Cerebellar cortex (tissue), 1 donor: ENCODE measurements at places on chromosomes 16 and 17.

GRCh38 chr16:11780991-11781680, 15.9 kb downstream of the ZC3H7A start:
- DNase-seq = no peak

GRCh38 chr16:81469710-81470535, 25.3 kb downstream of the CMIP start:
- no peak for DNase-seq

- DNase-seq = no peak
Measured at GRCh38 chr17:33335491-33336173, 42.5 kb upstream of the ASIC2 start.

GRCh38 chr16:88599825-88600538, 29.8 kb downstream of the ZC3H18 start:
- no peak for DNase-seq

DNA sequence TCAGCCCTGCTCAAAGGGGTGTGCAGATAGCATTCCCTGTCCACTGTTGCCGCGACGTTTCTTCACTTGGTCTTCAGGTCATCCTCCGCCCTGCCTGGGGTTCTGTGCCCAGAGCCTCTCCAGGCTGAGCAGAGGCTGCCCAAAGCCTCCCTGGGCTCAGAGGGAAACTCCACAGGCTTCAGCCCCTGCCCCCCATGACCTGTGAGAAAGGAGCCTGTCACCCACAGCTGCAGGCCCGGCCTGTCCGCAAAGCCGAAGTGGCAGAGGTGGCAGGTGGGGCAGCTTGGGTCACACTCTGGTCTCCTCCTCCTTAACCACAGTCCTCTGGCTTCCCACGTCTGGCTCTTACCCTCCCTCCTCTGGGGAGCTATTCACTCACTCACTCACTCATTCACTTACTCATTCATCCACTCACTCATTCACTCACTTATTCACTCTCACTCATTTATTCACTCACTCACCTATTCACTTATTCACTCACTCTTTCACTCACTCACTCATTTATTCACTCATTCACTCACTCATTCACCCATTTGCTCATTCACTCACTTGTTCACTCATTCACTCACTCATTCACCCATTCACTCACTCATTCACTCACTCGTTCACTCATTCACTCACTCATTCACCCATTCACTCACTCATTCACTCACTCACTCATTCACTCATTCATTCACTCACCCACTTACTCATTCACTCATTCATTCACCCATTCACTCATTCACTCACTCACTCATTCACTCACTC, 7.1 kb upstream of the CPSF4L start:
- no peak for DNase-seq

DNA sequence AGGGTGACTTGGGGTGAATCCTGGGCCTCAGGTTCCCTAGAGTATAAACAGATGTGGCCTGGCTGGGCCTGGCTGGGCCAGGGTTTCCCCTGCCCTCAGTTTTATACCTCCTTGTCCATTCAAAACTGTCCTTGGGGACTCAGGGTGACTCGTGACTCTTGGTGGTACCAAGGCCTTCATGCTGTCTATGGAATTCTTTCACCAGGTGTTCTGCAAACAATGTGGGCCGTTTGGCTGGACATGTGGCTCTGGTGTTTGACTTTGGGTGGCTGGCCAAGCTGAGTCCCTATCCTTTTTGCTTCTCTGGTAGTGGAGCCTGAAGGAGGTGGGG, 3.3 kb downstream of the GPT2 start:
- DNase-seq = no peak

DNA sequence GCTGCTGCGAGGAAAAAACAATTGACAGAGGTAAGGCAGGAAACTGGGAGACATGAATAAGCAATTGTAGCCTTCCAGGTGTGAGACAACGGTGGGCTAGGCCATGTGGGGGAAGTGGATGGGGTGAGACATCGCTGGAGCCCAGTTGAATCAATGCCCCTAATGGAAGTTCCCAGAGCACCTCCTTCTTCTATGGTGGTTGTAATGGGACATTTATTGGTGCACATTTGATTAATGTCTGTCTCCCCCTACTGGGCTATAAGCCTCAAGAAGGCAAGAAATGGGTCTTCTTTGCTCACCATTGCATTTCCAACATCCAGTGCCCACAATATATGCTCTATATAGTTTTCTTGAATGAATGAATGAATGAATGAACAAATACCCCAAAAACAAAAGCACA, 22.7 kb upstream of the CD300E start:
- peak; percentile 32 for DNase-seq

- no peak for DNase-seq
Measured at GRCh38 chr16:64773184-64773583, 348.7 kb downstream of the CDH11 start.

DNA sequence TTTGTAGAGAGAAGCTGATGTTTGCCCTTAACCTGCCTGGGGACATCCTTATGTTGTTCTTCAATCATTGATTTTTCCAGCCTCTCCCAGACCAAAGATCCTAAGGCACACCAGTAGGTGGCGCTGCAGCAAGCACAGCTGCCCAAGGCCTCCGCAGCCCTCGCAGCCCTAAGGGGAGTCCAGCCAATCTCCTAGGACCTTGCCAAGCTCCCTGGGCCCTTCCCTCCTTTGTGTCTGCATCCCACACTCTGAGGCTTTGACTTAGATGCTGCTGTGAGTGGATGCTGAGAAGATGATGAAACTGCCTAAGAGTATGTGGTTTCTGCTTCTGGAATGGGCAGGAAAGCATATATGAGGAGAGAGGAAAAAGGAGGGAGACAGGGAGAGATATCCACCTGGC, 47.1 kb downstream of the SPACA3 start:
- peak; percentile 72 for DNase-seq

DNA sequence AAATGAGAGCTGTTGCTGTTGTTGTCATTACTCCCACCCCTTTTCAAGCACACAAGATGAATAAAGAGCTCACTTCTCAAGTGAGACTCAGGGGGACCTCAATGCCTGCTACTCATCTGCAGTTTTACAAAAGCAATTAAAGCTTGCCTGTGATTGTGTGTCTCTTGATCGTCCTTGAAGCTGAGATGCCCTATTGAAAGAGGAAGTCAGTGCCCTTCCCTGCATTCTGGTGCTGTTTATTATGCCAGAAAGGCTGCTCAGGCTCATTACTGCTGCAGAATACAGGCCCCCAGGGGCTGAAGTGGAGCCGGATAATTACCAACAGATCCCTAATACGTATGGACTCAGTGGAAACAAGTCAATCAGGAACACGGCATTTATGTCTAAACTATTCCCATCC, 147.2 kb downstream of the HS3ST2 start:
- DNase-seq = no peak

- no peak for DNase-seq
Measured at GRCh38 chr16:20829536-20829935, 23.2 kb downstream of the REXO5 start.

- no peak for DNase-seq
Measured at GRCh38 chr17:50276588-50277356, 2.5 kb downstream of the TMEM92 start.

DNA sequence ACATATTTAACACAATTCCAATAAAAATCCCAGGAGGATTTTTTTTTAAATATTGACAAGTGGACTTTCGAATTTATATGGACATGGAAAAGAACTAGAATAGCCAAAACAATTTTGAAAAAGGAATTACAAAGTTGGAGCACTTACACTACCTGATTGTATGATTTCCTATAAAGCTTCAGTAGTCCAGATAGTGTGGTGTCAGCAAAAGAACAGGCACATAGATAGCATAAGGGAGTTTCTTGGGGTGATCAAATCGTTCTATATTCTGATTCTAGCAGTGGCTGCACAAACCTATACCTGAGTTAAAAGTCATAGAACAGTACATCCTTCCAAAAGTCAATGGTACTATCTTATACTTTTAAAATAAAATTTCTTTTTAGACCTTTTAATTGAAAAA, 66.4 kb upstream of the CES5A start:
- no peak for DNase-seq

- DNase-seq = no peak
Measured at GRCh38 chr17:46002973-46003316, 3.9 kb downstream of the STH start.

DNA sequence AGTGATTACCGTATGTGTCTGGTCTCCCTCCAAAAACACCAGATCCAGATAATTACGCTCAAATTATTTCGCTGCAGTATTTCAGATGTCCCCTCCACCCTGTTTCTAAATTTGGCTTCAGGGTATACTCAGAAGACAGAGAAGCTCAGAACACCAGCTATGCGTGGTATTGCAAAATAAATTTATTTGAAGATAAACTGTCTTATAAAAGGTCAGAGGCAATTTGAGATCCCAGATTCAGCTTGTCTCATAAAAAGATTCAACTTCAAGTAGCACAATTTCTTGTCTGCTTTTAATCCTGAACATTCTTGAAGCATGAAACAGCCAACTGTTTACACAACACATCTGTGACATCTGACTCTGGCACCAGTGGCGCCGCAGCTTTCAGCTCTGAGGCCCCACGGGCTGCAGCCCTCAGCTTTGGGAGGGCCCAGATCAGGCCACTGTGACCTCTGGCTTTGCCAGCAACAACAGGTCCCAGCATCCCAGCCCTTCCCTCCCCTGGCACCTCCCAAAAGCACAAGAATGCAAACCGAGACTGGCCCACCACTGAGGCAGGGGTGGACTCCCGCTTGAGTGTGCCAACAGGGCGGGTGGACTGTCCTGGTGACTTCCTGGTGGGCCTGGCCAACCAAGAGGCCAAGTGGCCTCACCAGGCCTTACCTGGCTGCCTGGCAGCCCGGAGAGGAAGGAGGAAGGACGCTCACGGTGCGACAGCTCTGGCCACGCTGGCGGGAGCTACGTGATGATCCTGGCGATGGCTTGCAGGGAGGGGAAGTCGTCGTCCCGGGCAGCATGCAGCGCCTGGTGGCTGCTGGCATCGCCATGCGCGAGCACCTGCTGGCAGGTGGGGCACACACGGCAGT, 8.0 kb downstream of the SYNGR3 start:
- no peak for DNase-seq

DNA sequence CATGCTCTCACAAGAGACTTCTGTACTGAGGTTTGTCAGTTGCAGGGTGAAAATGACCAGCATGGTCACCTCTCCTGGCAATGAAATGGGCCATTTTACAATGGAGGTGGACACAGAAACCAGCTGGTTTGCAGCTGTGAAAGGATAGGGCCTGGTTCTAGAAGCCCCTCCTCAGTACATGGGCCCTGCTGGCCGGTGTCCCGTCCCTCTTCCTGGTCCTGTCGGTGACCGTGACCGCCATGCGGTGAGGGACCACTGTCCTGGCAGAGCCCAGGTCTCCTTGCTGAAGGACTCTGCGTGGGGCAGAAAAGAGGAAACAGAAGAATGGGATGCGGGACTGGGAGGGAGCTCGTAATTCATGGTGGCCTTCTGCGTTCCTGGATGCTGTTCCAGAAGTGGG, 76.0 kb upstream of the ZNF423 start:
- no peak for DNase-seq

GRCh38 chr17:44878627-44879221, 20.5 kb downstream of the EFTUD2 start:
- DNase-seq = peak; percentile 74

GRCh38 chr17:7647018-7647417, 3.7 kb upstream of the ATP1B2 start:
- DNase-seq = no peak

- no peak for DNase-seq
Measured at GRCh38 chr17:56160422-56160821, 7.1 kb downstream of the ANKFN1 start.

GRCh38 chr16:76780556-76780955, 410.4 kb upstream of the MON1B start:
- DNase-seq = no peak

DNA sequence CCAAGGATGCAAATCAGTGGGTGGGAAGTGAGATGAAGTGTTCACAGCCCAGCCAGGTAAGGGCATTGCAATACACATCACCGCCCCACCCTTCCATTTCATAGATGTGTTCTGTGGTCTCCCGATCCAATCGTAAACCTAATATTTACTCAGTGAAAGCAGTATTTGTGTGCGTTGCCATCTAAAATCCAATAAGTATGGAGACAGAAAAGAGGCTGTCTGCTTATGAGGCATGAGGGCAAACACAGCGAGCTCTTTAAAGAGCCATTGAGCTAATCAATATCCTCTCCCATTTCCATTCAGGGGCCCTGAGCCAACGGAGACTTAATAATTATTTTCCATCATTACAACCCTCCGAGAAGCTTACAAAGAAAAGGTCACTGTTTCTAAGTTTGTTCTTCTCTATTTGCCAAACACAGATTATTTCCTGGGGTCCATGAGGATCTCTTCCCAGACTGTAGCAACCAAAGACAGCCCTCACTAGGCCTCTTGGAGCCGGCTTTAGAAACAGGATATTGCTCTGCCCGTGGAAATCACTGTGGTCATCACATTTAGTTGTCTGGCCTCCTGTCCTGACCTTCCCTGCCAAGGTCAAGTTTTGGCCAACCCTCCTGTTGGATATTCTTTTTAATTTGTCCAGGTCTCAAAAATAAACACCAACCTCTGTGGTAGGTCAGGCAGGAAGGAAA, 120.1 kb downstream of the SLC39A11 start:
- DNase-seq = no peak

- no peak for DNase-seq
Measured at GRCh38 chr17:51873302-51873701, 285.2 kb downstream of the CA10 start.

DNA sequence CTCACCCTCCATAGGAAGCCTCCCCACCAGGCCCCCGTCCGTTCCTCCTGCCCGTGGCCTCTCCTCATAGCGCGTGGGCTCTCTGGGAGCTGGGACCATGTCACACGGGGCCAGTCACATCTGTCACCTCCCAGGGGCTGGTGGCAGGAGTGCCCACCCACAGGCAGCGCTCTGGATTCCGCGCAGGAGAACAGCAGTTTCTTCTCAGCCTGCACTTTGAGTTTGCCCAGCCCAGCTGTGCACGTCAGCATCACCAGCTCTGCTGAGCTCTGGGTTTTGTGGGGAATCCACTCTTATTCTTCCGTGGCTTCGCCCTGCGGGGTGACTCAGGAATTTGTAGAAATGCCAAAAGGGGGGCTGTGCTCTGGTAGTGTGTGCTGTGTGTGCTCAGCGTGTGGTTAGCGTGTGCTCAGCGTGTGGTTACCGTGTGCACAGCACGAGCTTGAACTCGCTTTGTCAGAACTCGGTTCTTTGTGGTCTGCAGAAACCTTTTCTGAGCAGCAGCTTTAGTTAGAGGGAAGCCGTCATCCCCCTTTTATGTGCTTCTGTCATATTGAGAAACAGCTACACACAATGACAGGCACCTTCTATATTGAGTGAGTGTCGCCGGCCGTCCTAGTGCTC, 3.2 kb downstream of the ACSF3 start:
- DNase-seq = no peak

- DNase-seq = no peak
Measured at GRCh38 chr17:2055292-2056205, 646 bp downstream of the HIC1 start.

DNA sequence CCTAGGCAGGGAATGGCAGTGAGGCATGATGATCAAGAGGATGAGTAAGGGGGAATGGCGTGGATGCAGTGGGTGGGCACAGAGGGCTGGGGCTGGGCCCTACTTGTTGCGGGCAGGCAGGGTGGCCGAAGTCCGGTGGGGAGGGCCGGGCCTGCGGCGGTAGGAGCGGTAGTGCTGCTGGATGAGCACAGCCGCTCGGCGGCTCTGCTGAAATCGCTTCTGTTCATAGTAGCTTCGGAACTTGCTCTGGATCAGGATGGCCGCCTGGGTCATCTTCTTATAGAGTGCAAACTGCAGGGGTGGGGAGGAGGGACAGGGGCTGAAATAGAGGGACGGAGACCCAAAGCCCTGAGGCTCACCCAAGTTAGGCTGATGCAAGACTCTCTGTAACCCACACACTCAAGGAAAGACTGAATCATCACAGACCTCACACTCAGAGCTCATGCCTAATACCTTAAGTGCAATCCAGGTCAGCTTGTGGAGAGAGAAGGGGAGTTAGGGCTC, 1.5 kb upstream of the SPAG7 start:
- DNase-seq = no peak

GRCh38 chr16:79104567-79104966, 496.0 kb downstream of the MAF start:
- peak; percentile 65 for DNase-seq
